Posterior cingulate gyrus (tissue), 11 donors: ENCODE measurements at places on chromosomes 11 and 22.

- no peak for DNase-seq
Measured at GRCh38 chr11:114929351-114930000, 251.1 kb downstream of the NXPE2 start.

DNA sequence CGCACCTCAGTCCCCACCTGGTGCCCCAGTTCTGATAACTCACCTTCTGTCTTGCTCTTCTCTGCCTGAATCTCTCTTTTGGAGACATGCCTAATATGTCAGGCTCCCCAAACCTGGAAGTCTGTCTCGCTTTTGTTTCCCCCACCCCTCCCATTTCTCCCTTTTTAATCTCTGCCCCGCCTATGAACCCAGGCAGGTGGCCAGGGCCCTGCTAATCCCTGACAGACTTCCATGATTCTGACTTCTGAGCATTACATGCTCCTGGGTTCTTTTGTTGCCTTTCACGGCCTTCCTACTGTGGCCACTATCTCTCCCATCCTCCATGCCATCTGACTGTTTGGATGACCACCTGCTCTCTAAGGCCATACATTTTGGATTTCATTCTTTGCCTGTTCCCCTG is 1120.9 kb upstream of the CCDC90B start:
- no peak for DNase-seq

DNA sequence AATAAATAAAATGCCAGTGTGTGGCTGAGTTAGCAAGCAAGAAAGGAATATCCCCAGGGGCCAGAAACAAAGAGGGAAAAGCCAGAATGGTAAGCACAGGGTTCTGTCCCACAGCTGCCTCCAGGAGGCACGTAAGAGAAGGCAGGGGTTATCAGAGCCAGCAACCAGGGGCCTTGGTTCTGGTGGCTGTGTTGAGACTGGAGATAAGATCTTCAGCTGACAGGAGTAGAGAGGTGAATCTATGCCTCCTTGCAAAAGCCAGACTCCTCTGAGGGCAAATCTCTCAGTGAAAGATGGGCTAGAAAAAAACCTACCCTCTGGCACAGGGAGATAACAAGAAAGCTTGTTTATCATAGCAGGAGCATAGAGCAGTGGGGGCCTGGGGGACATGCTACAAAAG is 29.8 kb upstream of the NFAM1 start:
- DNase-seq = no peak

DNA sequence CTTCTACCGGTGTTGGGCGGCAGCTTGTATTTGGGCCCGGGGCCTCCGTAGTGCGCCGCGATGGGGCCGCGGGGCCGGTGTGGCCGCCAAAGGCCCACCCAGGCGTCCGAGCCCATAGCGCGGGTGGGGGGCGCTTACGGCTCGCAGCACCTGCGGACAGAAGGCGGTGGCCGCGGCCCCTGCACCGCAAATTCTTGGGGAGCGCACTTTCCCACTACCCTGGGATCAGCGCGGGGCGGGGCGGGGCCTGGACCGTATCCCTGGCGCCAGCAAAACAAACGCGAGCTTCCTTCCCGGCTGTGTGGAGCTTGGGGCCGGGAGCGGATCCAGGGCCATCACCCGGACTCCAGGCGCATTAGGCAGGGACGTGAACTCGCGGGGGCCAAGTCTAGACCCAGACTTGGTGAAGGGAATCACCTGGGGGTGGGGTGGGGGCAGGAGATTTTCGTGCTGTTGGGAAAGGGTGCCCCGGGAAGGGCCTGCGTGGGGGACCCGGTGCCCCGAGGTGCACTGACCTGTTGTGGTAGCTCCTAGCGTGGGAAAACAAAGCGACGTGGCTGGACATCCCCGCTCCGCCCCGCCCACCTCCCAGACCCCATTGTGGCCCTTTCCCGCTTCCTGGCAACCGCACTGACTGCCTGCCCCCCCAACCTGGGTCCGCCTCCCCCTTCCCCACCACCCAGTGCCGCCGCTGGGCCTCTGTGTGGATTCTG is 2.3 kb upstream of the TYMP start:
- no peak for DNase-seq

DNA sequence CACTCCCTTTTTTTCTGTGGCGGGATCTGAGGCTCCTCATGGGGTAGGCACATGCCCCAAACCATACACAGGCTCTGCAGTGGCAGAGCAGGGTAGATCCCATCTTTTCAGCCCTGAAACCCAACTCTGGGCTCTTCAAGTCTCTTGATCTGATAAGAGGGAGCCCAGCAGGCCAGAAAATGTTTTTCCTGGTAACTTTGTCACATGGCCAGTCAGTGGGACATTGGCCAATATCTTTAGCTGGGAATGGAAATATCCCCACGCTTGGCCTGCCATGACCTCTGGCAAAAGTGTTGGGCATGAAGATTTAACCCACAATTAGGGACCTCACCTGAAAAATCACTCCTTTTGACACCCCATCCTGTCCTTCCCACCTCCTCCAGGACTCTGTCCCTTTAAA is 8.1 kb downstream of the INPP5J start:
- DNase-seq = no peak
